D721Med (cell line): ENCODE measurements at places on chromosomes 13 and 19.

DNA sequence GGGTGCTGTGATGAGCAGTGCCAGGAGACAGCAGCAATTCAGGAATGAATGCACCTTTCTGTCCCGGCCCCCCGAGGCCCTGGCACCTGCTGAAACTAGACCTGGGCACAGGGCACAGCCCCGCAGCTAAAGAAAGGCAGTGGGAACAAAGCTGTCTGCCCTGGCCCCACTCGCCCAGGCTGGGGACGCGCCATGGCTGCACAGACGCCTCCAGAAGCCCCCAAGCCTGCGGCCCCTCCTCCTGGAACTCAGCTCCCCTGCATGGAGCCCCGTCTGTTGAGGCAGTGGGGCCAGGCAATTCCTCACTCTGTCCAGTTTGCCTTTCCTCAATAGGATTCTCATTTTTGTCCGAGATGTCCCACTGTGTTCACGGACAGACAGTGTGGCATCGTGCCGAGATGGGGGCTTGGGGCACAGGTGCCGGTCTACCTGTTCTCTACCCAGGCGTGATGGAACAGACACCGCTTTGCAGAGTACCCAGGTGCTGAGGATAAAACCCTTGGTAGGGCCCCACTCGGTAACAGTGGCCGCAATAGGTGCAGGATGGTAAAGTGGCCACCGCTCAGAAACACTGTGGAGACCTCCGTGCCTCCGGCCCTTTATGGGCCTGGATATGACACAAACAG lies 146.5 kb upstream of the SOX1 start:
- DNase-seq, result no peak

GRCh38 chr19:4391306-4391693 lies 9.0 kb downstream of the SH3GL1 start:
- DNase-seq, result no peak

GRCh38 chr13:25215253-25215575 lies 43.1 kb upstream of the AMER2 start:
- no peak for DNase-seq

GRCh38 chr13:89812856-89813255 lies 1534.6 kb upstream of the MIR17HG start:
- DNase-seq, result no peak

- DNase-seq, result no peak
Observed at GRCh38 chr13:106686163-106686562, 118.2 kb upstream of the ARGLU1 start.
